HuH-7 (cell line): ENCODE measurements at places on chromosomes 11 and 22.

DNA sequence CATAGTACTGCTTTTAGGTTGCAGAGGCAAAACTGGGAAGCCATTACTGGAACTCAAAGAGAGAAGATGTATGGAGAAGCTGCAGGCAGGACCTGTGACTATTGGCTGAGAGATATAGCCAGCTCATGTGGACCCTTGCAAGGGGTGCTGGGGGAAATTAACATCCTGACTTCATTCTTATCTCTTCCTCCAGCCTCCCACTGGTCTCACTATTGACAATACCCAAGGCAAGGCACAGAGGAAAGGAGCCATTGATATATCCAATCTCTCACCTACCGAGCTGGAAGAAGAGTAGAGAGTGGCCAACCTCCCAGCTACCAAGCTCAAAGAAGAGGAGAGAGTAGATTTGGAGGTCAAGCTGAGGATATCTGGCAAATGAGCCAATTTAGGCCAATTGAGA lies 36.8 kb upstream of the ZBED5 start:
- DNase-seq = no peak

DNA sequence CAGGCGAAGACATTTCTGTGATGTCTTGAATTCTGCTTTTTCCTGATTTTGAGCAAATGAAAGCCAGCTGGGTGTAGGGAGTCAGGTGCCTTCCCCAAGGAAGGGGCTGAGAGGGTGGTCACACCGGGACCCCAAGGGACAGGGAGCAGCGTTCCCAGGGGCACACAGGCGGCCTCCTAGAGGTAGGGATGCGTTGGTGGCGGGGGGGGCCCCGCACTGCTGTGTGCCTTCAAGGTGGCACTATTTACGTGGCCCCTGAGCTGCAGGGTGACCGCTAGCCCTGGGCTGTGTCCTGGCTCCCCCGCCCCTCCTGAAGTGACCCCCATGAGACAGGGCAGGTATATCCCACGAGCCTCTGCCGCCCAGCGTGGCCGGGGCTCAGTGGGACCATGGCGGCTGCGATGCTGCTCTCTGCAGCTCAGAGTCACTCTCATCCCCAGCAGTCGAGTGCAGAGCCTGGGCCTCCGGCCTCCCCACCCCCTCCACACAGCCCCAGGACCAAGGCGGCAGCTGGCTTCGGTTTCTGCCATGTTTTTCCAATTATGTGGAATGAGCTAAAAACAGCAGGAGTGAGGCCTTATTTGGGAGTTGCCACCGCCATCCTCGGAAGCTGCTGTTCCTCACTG lies 60.9 kb downstream of the LRP5 start:
- DNase-seq = peak; percentile 78

DNA sequence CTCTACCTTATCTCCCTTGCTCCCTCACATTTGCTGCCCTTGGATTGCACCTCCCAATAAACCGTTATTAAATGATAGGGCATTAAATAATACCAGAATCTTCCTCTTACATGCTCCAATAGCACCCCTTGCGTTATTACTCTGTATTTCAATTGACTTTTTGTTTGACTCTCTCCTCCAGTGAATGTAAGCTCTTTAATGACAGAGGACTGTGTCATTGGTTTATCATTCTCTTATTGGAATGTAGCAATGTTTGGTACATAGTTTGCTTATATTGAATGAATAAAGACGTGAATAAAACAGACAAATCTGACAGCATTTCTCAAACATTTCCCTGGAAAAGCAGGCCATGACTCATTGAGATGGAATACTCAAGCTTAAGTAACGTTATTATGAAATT lies 8.7 kb upstream of the MPEG1 start:
- DNase-seq = no peak

GRCh38 chr11:30889143-30889794 lies 303.1 kb upstream of the MPPED2 start:
- no peak for DNase-seq

- DNase-seq = peak; percentile 92
Observed at GRCh38 chr22:41800348-41801146, at the start of gene CCDC134. Gene CCDC134, plus strand, starts transcription at chr22:41800679. Its CDS starts 8,212 bp downstream, at chr22:41808891.

DNA sequence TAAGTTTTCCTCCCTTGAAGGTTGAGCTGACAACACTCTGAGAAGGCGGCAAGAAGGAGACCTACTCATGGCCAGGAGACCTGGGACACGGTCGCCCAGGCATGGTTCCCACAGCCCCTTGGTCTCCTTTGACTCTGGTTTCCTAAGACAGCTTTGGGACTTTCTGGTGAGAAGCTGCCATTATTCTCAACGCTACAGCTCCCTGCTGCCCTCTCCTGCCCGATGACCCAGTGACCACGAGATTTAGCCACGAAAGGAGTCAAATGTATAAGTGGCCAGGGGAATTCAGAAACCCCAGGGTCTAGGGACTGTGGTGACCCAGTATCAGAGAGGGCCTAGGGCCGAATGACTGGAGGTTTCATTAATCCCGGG lies 699 bp upstream of the SDF2L1 start:
- DNase-seq = peak; percentile 76

DNA sequence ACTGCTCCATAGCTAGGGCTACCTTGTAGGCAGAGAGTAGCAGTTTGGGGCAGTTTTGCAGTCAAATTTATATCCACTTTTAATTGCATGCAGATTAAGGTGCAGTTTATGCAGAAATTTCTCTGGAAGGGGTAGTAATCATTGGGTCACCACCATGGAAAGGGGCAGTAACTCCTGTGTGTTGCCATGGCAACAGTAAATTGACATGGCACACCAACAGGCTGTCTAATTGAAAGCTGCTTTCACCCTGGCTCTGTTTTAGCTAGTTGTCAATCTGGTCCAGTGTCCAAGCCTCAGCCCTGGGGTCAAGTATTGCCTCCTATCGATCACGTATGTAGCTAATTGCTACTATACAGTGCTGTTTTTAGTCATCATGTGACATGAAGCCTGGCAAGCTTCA lies 786.1 kb upstream of the CNTN5 start:
- DNase-seq = no peak

DNA sequence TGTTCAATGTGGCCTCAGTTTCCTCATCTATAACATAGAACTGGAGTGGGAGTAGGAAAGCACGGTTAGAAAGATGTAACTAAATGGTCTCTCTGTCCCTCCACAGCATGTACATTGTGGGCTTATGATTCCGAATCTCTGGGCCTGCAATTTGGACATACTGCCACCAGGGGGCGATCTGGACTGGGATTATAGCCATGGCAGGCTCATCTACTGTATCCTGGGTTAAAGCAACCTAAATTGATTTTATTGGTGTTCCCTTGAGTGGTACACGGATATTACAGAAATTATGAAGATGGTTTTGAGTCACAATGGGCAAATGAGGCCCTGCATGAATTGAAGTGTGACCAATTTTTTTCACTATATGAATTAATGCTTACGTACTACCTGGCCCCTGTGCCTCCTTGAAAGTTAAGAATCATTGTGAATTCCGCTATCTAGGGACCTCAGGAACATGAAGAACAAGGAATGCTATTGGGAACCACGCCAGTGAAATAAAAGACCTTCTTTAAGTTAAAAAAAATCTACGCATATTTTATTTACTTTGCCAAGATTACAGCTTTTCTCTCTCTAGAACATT lies 32.9 kb downstream of the TST start:
- DNase-seq = no peak

GRCh38 chr11:86765203-86765602 lies 35.1 kb upstream of the PRSS23 start:
- DNase-seq = no peak

- no peak for DNase-seq
Observed at GRCh38 chr22:36256478-36256877, 3.5 kb downstream of the APOL1 start.

DNA sequence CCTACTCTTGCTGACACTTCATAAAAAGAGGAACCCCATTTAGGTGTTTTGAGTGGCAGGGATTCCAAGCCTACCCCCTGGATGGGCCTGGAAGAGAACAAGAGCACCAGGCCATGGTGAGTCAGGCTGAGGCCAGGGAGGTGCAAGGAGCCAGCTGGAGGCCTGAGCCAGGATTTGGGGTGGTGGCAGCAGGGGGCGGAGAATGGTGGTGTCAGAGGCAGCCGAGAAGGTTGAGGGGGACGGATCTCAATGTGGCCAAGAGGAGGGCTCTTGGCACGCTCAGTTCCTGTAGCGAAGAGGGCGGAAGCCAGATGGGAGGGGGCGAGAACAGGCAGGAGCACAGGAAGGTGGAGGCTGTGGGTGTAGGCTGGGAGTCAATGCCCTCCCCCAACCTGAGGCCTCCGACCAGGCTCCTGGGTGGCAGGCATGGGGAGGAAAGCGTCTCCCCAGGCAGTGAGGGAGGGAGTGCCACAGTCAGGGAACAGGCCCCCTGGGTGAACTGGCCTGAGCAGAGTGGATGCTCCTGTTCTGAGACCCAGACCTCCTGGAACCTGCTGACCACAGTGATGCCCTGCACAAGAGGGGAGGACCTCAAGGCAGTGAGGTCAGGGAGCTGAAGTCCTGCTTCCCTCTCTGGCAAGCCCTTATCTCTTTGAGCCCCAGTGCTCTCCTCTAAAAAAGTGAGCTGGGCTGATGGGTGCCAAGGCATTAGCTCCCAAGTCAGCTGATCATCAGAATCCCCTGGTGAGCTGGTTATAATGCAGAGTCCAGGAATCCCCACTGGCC lies 13.9 kb downstream of the RTN4RL2 start:
- no peak for DNase-seq

- no peak for DNase-seq
Observed at GRCh38 chr11:111723595-111723994, 42.6 kb downstream of the PPP2R1B start.

- DNase-seq = no peak
Observed at GRCh38 chr11:45272701-45273100, 13.4 kb downstream of the SYT13 start.

DNA sequence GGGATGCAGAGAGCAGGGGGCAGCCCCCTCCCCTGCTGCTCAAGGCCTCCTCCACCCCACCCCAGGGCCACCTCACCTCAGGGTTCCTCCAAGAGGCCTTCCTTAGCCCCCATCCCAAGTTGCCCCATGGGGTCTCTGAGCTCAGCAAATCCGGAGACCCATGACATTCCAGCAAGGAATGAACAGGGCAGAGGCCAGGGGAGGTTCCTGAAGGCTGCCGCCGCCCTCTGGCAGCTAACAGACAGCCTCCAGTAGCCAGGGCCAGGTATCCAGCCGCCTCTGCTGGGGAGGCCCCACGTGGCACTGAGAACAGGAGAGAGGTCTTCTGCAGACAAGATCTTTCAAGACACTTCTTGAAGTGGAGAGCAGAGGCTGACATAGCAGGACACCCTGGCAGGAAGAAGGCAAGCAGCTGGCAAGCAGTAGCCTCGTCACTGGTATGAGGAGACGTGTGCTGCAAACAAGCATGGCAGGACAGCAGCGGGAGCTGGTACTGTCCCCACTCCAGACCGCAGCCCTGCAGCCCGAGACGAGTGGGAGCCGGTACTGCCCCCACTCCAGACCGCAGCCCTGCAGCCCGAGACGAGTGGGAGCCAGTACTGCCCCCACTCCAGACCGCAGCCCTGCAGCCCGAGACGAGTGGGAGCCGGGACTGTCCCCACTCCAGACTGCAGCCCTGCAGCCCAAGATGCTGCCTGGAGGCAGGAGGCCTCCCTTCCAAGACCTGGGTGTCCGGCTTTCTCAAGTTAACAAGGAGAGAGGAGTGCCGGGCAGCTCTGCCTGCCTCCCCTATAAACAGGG lies 190.6 kb downstream of the IGLL1 start:
- DNase-seq = no peak

DNA sequence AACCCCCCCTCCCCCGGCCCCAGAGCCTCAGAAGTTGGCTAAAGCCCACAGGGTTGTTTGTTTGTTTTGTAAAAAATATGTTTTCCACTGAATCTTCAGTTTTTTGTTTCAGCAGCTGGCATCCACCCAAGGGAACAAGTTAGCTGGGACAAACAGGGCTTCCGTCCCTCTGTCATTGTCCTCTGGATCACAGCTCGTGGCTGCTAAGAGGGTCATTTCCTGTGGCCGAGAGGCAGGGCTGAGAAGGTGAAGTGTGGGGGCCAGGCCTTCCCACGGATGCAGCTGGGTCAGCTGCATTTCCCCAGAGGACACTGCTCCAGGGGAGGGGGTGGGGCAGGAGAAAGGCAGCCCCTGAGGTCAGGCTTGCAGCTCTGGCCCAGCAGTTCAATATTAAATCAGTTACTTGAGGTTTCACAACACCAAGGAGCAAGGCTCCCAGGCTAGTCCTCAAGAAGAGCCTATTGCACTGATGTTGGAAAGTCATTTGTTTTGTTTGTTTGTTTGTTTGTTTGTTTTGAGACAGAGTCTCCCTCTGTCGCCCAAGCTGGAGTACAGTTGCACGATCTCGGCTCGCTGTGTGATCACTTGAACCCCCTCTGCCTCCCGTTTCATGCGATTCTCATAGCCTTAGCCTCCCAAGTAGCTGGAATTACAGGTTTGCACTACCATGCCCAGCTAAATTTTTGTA lies 34.4 kb upstream of the SMTN start:
- no peak for DNase-seq

GRCh38 chr22:29369460-29369859 lies 18.9 kb downstream of the AP1B1 start:
- peak; percentile 64 for DNase-seq

- no peak for DNase-seq
Observed at GRCh38 chr11:119692540-119692820, 36.5 kb downstream of the NECTIN1 start.

GRCh38 chr11:46381819-46382645 lies 563 bp downstream of the MDK start:
- DNase-seq = no peak

DNA sequence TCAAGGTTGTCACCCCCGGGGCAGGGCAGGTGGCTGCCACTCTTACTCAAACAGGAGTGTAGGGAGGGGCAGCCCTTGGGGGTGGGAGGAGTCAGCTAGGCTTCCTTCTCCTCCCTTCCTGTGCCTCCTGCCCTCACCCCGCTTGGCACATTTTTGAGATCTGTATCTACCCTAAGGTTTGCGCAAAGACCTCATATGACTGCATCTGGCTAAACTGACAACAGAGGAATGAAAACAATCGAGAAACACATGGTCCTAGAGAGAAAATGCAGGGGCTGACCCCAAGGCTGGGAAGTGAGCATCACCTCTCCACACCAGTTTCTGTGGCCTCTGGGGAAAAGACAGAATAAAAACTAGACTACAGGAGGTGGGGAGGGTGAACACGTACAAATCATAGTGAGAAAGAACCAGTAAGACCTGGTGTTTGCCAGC lies 28.1 kb downstream of the IGSF9B start:
- no peak for DNase-seq

GRCh38 chr11:78957476-78958245 lies 383.0 kb upstream of the NARS2 start:
- no peak for DNase-seq

GRCh38 chr22:26983311-26983710 lies 325.9 kb downstream of the MIAT start:
- no peak for DNase-seq

- peak; percentile 98 for DNase-seq
Observed at GRCh38 chr11:119144825-119145486, 3.9 kb upstream of the ABCG4 start.

- DNase-seq = no peak
Observed at GRCh38 chr11:44285756-44286155, 24.2 kb downstream of the ALX4 start.

DNA sequence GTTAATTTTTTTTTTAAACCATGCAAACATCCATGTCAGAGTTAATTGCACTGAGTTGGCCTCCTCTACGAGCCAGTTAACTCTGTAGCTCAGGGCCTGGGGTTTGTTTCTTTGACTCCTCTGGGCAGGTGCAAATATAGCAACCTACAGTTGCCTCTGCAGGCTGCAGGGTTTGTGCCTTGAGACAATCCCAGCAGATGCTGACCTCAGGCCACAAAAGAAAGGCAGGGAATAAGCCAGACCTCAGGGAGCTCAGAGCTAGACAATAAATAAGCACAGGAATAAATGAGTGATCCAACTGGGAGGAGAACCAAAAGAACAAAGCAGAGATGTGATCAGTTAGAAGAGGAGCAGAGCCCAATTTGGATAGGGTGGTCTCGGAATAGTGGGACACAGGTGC lies 390.8 kb downstream of the SHANK2 start:
- DNase-seq = no peak

- DNase-seq = no peak
Observed at GRCh38 chr11:71298761-71299181, 46.4 kb upstream of the SHANK2 start.
